ENCODE measurements at places on chromosomes 6 and 20.

DNA sequence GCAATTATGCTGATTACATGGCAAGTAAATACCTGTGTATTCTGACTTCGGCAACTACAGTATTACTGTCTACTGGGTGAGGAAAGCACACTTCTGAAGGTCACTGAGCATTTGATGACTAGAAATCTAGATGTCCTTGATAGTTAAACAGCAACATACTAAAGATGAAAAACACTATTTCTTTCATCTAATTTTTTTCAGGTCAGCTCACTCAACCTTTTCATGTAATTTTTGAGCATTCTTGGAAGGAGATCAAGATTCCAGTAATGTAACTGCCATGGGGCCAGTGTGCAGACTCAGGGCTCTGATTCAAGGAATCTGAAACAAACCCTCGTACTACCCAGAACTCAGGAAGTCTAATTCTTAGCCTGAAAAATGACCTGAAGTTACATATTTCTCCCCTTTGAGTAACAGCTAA lies 222.6 kb upstream of the TAB2 start:
- no peak for DNase-seq

DNA sequence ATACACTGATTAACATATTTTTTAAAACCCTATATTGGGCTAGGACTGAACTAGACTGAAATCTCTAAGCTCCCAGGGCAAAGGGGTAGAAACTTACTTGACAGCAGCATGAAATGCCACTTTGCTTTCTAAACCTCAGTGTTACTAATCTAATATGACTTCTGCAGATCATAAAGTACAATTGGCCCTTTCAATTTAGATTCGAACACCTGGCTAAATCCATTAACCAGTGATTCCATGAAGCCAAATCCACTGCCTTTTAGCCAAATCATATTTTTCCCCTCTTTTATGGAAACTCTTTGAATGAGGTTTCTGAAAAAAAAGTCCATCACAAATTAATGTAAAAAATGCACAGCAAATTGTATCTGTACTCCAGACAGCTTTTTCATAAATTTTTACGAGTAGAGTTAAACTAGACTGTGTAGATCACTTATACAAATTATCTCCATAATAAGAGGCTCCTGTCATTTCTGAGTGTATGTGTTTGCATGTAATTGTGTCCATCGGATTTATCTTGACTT lies 25.7 kb downstream of the EPHA7 start:
- no peak for DNase-seq

- no peak for DNase-seq
Observed at GRCh38 chr20:57251344-57251743, 15.1 kb downstream of the BMP7 start.

DNA sequence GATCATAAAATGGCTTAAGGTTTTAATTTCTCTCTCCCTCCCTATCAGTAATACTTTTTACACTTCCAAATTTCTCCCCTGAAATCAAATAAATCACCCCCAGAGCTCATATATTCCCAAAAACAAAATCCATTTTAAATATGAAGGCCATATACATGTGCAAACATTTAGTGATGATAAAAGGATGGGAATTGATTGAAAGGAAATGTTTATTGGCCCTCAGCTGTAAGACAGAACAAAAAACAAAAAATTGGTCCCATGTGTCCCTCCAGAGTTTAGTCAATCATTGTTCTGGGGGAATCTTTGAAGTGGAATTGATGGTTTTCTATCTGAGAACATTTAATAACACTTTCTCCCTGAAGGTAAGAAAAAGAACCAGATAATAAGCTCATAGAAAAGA lies 91.7 kb downstream of the COL12A1 start:
- no peak for DNase-seq

DNA sequence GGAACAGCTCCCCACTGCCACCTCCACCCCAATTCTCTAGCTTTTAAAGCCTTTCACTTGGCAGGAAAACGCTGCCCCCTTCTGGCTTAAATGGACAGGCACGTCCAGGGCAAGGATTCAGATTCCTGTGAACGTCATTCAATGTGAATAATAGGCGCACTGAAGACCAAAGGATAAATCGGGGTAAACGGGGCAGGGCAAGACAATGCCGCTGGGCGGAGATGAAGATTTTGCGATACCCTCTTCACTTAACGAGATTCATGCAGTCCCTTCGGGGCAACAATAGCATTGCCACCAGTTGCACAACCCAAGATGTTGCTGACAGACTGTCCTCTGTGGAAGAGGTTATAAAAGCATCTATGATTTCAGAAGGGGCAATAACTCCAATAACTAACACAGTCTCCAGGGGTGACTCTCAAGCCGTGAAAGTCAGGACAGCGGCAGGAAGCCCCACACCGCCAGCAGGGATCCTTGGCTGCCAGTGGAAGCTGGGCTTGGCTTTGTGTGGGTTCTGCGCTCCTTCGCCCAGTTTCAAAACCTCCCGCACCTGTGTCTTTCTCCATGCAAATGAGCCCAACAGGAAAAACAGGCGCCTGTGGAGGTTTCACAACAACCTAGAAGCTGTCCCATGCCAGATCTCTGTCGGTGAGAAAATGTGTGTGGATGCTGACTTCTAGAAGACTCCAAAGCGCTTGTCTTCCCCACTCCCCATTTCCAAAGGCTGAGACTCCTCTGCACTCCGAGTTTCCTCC lies 291.8 kb downstream of the BMP7 start:
- no peak for DNase-seq

GRCh38 chr6:87789198-87789899 lies 87.3 kb upstream of the AKIRIN2 start:
- DNase-seq: peak; percentile 11

- no peak for DNase-seq
Observed at GRCh38 chr6:1123386-1124375, 188.2 kb upstream of the FOXQ1 start.

- no peak for DNase-seq
Observed at GRCh38 chr6:17022604-17023003, 79.2 kb upstream of the STMND1 start.
